ENCODE measurements at places on chromosomes 7 and 10.

- no peak for DNase-seq
Measured at GRCh38 chr10:37794305-37794976, 63.0 kb downstream of the ZNF248 start.

GRCh38 chr10:11899067-11899876, 76.1 kb downstream of the PROSER2 start:
- DNase-seq, result no peak

GRCh38 chr7:44390701-44391100, 65.3 kb upstream of the CAMK2B start:
- DNase-seq, result no peak

- DNase-seq, result no peak
Measured at GRCh38 chr7:140390466-140391190, 7.7 kb downstream of the SLC37A3 start.

DNA sequence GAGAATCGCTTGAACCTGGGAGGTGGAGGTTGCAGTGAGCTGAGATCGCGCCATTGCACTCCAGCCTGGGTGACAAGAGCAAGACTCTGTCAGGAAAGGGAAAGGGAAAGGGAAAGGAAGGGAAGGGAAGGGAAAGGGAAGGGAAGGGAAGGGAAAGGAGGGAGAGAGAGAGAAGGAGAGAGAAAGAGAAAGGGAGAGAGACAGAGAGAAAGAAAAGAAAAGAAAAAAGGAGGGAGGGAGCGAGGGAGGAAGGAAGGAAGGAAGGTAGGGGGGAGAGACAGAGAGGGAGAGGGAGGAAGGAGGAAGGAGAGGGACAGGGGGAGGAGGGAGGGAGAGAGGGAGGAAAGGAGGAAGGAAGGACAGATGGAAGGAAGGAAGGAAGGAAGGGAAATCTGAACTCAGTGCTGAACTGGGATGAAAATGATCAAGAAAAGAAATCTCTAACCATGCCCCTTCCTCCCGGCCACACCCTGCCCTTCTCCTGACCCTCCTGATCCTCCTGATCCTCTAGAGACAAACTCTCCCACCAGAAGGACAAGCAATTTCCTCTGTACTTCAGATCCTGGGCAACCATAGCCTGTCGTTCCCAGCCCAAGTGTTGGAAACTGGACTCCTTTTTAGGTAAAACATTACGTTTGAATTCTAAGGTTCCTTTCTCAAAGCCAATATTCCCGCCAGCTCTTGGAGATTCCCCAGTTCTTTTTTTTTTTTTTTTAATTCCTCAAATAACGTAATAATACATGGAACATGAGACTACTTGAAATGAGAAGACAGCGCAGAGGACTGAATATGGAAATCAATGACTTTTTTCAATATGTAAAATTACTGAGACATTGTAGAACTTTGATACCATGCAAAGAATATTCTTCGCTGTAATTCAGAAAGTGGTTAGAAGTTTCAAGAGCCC, 32.1 kb downstream of the NMT2 start:
- DNase-seq, result no peak

All from NCI-H187 treated with DMSO at 0.1 percent for 48 hours (cell line).